ENCODE measurements at places on chromosomes 5 and 9. TPM values are rescaled to one million over a fixed set of nuclear protein-coding genes. Genes with fewer than 3 reads are reported as not detected.

- H3K4me1 ChIP-seq, result peaks cover 2% of the 10 kb centered on the region
- peak; percentile 53 for DNase-seq
- peaks cover 35% of the 10 kb centered on the region for H3K27me3 ChIP-seq
- no peak within 1 kb of the TSS for H3K27ac ChIP-seq
- H3K36me3 ChIP-seq, result no peaks in the 10 kb centered on the region
These were observed at the start of gene SHROOM1 for GRCh38 chr5:132830436-132831094. SHROOM1 (minus strand) TSS chr5:132830647; CDS start chr5:132826140, 4,507 bp downstream.

DNA sequence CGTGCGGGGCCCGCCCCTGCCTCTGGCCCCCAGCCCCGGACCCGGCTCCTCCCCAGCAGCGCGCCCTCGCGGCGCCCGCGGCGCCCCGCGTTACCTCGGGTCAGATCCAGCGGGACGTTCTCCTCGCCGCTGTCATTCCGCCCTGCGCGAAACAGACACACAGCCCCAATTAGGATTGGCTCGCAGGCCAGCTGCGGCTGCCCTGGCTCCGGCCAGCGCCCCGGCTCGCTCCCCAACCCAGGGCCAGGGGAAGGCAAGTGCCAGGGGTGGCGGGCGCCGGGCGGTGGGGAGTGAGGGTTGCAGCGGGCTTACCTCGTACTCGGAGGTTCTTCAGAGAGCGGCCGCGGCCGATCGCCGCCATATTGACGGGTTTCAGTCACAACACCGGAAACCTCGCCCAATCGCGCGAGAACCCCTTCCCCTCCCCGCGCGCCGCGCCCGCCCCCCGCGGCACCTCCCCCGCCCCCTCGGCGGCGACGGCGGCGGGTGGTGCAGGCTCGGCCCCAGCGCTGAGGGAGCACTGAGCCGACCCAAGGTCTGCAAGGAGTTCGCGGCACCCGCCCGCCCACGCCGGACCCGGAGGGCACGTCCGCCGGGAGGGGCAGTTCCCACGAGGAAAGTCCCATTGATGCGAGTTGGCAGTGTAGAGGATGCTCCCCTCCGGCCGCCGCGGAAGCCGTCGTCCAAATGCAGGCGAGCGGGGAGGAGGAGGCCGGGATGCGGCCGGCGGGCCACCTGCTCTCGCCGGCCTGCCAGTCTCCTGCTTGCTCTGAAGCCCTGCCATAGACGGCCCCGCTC, at the start of gene RICTOR:
RICTOR (minus strand) TSS at position 383 of the 798 bp plus-strand sequence; CDS start at position 361, 22 bp downstream.
- H3K27ac ChIP-seq, result peak within 1 kb of the TSS; percentile 99
- DNase-seq, result peak; percentile 97
- H3K27me3 ChIP-seq, result peaks cover 7% of the 10 kb centered on the region
- peaks cover 13% of the 10 kb centered on the region for H3K36me3 ChIP-seq
- peaks cover 41% of the 10 kb centered on the region for H3K4me1 ChIP-seq

GRCh38 chr5:138752341-138752950, 779 bp upstream of the CTNNA1 start:
- H3K27me3 ChIP-seq, result peaks cover 26% of the 10 kb centered on the region
- peak overlapping the region; percentile 53 for H3K4me3 ChIP-seq
- peaks cover 9% of the 10 kb centered on the region for H3K36me3 ChIP-seq
- H3K27ac ChIP-seq, result no peak overlapping the region

- no peaks in the 10 kb centered on the region for H3K36me3 ChIP-seq
- H3K27me3 ChIP-seq, result no peaks in the 10 kb centered on the region
- no peak overlapping the region for H3K27ac ChIP-seq
- H3K4me3 ChIP-seq, result no peak overlapping the region
These were observed 27.4 kb downstream of the DNAH5 start for GRCh38 chr5:13917061-13917460.

The PRSS3 gene
- total RNA-seq, result not detected

- H3K27me3 ChIP-seq, result no peaks in the 10 kb centered on the region
- H3K4me1 ChIP-seq, result peaks cover 20% of the 10 kb centered on the region
- peak; percentile 15 for DNase-seq
- peak overlapping the region; percentile 34 for H3K27ac ChIP-seq
These were observed 51.5 kb downstream of the RCL1 start for GRCh38 chr9:4844056-4844838.

The FRMD3 gene
- total RNA-seq, result 0.35 TPM

The HCN1 gene
- not detected for total RNA-seq

GRCh38 chr5:17817990-17818389, 183.7 kb downstream of the TAF11L14 start:
- no peaks in the 10 kb centered on the region for H3K27me3 ChIP-seq
- H3K4me1 ChIP-seq, result no peaks in the 10 kb centered on the region
- no peak for DNase-seq
- H3K27ac ChIP-seq, result no peak overlapping the region
- H3K36me3 ChIP-seq, result no peaks in the 10 kb centered on the region

The IFNE gene
- total RNA-seq, result not detected
